ENCODE measurements at places on chromosomes 16 and 17. TPM values are rescaled to one million over a fixed set of nuclear protein-coding genes. Genes with fewer than 3 reads are reported as not detected.

DNA sequence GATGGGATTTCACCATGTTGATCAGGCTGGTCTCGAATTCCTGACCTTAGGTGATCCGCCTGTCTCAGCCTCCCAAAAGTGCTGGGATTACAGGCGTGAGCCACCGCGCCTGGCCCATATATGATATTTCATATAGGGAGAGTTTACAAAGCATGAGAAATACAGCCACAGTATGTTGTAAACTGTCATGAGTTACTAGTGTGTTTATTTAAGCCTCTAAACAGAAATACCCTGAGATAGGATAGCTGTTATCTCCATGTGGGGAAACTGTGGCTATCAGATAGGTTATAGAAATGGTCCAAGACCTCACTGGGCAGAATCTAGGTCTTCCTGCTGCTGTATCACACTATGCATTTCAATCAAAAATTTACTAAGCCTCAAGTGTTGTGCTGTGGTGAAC, 2.1 kb upstream of the CDK5RAP3 start:
- peaks cover 9% of the 10 kb centered on the region for H3K4me1 ChIP-seq
- no peaks in the 10 kb centered on the region for H3K27me3 ChIP-seq
- H3K4me3 ChIP-seq, result no peak overlapping the region
- H3K36me3 ChIP-seq, result peaks cover 6% of the 10 kb centered on the region

Gene PNMT
- 0.38 TPM for total RNA-seq

Gene EFNB3
- 1.2 TPM for total RNA-seq

DNA sequence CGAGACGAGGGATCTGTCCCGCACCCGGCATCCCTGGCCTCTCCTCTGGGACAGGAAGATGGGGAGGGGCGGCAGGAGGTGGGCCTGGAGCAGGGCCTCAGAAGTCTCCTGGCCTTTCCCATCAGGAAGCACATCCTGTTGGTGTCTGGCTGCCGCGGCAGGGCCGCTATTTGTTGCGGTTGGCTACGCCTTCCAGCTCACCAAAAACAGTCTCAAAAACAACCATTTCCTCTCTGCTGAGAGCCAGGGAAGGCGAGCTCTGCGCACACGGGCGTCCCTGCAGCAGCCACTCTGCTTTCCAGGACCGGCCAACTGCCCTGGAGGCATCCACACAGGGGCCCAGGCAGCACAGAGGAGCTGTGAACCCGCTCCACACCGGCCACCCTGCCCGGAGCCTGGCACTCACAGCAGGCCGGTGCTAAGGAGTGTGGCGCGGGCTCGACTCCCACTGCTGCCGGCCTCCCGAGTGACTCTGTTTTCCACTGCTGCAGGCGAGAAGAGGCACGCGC, at the start of gene TMEM204:
TSS of gene TMEM204 (plus strand) at position 224 of the 509 bp plus-strand sequence. CDS start 610 bp downstream, outside the sequence.
- DNase-seq, result peak; percentile 51
- peak within 1 kb of the TSS; percentile 54 for H3K4me3 ChIP-seq
- H3K27ac ChIP-seq, result peak within 1 kb of the TSS; percentile 82
- H3K4me1 ChIP-seq, result peaks cover 51% of the 10 kb centered on the region
- peaks cover 27% of the 10 kb centered on the region for H3K36me3 ChIP-seq

GRCh38 chr16:67780847-67781564, 25.4 kb downstream of the RANBP10 start:
- no peak for DNase-seq
- H3K4me3 ChIP-seq, result no peak overlapping the region
- no peak overlapping the region for H3K27ac ChIP-seq

Measured in left lung (tissue), 14 donors.